ENCODE measurements at places on chromosomes 7 and 10.
A peak's percentile ranks its signal among the peaks of the same experiment; 100 is the strongest.

DNA sequence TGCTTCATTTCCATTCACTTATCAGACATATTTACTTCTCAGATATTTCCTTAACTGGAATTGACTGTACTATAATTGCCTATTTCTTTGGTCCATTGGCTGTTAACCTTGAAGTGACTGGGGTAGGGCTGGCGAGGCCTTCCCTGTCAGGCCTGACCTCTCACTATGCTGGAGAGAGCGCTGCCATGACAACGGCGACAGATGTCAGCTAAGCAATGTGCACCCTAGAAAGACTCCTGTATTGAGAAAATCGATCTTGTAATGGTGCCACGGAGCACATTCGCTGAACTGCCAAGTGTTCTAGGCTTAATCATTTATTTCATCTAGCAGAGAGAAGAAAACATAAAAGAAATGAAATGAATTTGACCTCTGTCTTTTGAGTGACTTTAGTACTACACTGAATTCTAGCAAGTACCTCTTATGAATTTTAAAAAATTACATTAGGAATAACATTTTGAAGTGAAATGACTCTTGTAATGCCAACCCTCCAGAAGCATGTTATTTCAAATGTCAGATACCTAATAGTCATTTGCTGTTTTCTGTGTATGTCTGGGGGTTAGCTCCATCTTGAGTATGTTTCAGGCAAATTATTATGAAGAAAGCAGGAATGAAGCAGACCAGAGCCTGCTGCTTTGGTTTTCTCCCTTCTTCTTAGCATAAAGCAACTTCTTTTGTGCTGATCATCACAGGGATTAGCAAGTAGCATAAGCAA lies 148.0 kb downstream of the SNX10 start:
- no peaks in the 10 kb centered on the region for H3K4me1 ChIP-seq
- H3K27ac ChIP-seq = no peak overlapping the region
- H3K36me3 ChIP-seq = no peaks in the 10 kb centered on the region
- H3K27me3 ChIP-seq = peaks cover 37% of the 10 kb centered on the region
- DNase-seq = no peak

DNA sequence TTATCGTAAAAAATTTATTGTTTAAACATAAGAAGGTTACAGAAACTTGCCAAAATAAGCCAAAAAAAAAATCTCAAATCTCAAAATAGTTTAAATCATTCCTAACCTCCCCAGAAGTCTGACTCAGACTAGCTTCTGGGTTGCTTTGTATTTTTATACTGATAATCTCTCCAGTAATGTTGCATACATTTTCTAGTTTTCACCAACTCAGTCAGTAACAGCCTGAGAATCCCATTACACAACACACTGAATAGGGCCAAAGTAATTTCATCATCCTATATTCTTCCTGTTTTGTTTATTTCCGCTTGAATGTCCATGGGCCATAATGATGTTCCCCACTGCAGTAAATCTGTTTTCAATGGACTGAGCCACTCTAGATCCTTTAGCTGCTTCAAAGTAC lies 478.5 kb downstream of the GPAM start:
- H3K27ac ChIP-seq = no peak overlapping the region
- no peaks in the 10 kb centered on the region for H3K27me3 ChIP-seq
- H3K4me3 ChIP-seq = no peak overlapping the region
- no peaks in the 10 kb centered on the region for H3K4me1 ChIP-seq

GRCh38 chr7:80806663-80807062 lies 112.2 kb downstream of the SEMA3C start:
- H3K36me3 ChIP-seq = no peaks in the 10 kb centered on the region
- no peaks in the 10 kb centered on the region for H3K4me1 ChIP-seq
- no peak overlapping the region for H3K4me3 ChIP-seq

DNA sequence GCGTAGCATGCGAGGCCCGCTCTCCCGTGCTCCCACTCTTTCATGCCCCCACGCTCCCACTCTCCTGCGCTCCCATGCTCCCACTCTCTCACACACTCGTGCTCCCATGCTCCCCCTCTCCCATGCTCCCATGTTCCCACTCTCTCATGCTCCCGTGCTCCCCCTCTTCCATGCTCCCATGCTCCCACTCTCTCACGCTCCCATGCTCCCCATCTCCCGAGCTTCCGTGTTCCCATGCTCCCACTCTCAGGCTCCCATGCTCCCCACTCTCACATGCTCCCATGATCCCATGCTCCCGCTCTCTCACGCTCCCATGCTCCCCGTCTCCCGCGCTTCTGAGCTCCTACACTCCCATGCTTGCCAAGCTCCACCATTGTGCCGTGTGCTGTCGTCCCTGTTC lies 84.4 kb upstream of the ANLN start:
- H3K27me3 ChIP-seq = no peaks in the 10 kb centered on the region
- H3K36me3 ChIP-seq = no peaks in the 10 kb centered on the region
- DNase-seq = peak; percentile 26
- H3K4me3 ChIP-seq = no peak overlapping the region
- H3K27ac ChIP-seq = no peak overlapping the region

- H3K27me3 ChIP-seq = no peaks in the 10 kb centered on the region
- H3K27ac ChIP-seq = no peak overlapping the region
- no peak for DNase-seq
- H3K4me3 ChIP-seq = no peak overlapping the region
These were observed 24.6 kb downstream of the CACNB2 start for GRCh38 chr10:18164748-18165361.

DNA sequence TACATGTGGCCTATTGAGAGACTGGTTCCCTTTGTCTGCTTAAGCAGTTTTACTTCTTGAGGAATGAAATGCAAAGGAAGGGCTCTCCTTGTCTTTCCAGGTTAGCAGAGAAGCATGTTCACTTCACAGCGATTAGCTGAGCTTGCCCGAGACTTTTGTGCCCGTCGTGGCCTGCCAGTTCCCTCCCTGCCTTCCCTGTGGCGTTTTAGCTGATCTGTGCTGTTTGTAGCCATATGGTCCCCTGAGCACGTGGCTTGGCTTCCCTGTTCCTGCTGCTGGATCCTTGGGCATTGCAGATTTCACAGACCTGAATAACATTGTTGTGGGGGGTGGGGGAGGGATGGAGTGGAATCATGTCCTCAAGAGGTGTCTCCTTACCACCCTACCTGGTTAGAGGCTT lies 61.8 kb downstream of the SND1 start:
- H3K27ac ChIP-seq = no peak overlapping the region
- peaks cover 10% of the 10 kb centered on the region for H3K4me1 ChIP-seq
- peaks cover 71% of the 10 kb centered on the region for H3K36me3 ChIP-seq
- DNase-seq = no peak
- no peak overlapping the region for H3K4me3 ChIP-seq

DNA sequence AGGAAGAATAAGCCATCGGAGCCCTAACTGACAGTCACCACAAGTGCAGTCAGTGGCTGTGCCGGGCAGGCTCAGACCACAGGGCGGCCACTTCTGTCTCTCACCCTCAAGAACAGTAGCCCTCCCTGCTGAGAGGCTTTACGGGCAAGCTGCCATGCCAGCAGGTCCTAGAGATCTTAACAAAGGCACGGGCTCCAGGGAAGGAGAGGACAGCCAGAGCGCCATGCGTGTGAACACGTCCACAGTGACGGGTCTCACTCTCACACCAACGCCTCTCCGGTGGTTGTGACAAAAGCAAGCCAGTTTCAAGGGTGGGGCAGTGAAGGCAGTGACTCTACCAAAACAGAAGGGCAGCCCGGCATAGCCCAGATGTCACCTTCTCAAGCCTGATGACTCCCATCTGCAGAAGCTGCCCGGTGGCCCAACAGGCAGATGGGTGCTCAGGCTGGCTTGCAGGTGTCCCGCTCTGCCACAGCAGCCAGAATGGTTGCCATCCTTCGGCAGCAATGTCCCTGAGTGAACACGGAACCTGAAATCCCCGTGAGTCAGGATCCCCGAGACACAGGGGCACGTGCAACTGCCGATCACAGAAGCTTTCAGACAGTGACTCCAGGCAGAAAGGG lies 102.0 kb downstream of the FAM53B start:
- no peak for DNase-seq
- H3K27ac ChIP-seq = no peak overlapping the region
- peaks cover 6% of the 10 kb centered on the region for H3K36me3 ChIP-seq
- H3K4me3 ChIP-seq = no peak overlapping the region

- H3K36me3 ChIP-seq = peaks cover 2% of the 10 kb centered on the region
- H3K4me3 ChIP-seq = no peak overlapping the region
- H3K27ac ChIP-seq = no peak overlapping the region
- no peaks in the 10 kb centered on the region for H3K4me1 ChIP-seq
These were observed 85.3 kb upstream of the RPA3 start for GRCh38 chr7:7803715-7804178.

DNA sequence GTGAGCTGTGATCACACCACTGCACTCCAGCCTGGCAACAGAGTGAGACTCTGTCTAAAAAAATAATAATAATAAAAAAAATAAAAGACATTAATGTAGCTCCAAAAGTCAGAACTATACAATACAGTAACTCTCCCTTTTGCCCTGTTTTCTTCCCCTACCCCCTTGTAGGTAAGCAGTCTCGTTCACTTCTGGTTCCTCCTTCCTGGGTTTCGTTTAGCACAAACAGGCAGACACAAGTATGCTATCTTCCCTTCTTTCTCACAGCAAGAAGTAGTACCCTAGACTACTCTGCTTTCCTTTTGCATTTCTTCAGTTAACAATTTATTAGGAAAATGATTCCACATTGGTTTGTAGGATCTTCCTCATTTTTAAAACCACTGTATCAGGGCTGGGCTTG lies 33.1 kb downstream of the PDSS1 start:
- H3K27me3 ChIP-seq = no peaks in the 10 kb centered on the region
- no peak overlapping the region for H3K27ac ChIP-seq
- DNase-seq = no peak
- H3K4me1 ChIP-seq = peaks cover 12% of the 10 kb centered on the region
- peaks cover 42% of the 10 kb centered on the region for H3K36me3 ChIP-seq
- no peak overlapping the region for H3K4me3 ChIP-seq

- H3K27ac ChIP-seq = no peak overlapping the region
- no peaks in the 10 kb centered on the region for H3K4me1 ChIP-seq
- no peaks in the 10 kb centered on the region for H3K27me3 ChIP-seq
- no peaks in the 10 kb centered on the region for H3K36me3 ChIP-seq
These were observed 220.9 kb downstream of the BUB3 start for GRCh38 chr10:123375097-123375496.

DNA sequence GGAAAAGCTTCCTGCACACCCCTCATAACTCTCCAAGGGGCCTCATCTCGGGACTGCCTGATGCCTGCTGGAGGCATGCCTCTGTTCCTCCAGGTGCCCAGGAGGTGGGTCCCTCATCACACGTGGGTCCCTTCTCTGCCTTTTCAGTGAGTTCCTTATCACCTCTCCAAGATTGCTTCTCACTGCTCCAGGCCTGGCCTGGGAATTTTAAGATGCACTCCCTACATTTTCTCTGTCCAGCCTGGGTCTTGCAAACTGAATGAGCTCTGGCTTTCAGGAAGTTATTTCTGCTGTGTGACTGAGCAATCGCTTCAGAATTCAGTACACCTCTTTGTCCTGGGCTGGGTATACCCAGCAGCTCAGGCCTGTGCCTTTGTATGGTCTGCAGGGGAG lies 43.8 kb downstream of the LRRC18 start:
- DNase-seq = no peak
- H3K27ac ChIP-seq = no peak overlapping the region

DNA sequence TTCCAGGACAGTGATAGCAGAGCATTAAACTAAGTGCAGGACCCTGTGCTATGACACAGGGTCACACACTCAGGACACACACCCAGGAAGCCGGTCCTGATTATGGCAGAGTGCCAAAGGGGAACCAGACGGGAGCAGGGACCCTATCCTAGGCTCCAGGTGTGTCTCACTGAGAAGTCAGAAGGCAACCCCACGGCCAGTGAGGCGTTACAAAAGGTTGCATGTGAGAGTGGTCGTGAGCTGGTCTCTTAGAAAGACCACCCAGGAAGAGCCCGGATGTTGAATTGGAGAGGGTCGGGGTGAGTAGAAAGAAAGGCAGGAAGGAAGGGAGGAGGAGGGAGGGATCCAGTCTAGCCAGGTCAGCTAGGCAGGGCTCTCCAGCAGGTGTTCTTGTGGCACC lies 31.0 kb downstream of the FRMPD2 start:
- H3K4me1 ChIP-seq = no peaks in the 10 kb centered on the region
- DNase-seq = peak; percentile 16

DNA sequence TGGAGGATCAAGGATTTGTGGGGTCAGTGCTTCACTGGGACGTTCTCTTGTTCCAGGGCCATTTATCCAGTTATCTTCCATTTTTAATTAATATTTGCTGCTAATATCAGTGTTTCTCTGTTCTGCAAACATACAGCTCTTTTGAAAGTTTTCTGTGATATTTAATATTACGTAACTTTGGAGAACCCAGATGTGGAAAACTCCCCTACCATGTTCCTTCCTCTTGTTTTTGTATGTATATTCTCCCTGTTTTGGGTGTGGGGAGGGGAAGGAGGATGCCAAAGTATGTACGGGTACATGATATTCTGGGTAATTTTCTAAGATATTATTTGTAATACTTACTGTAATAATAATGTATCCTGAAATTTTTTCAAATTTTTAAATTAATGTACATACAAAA lies 55.9 kb downstream of the MYO3A start:
- H3K27ac ChIP-seq = no peak overlapping the region
- H3K4me3 ChIP-seq = no peak overlapping the region
- no peak for DNase-seq

- H3K27me3 ChIP-seq = no peaks in the 10 kb centered on the region
- DNase-seq = peak; percentile 93
- peaks cover 23% of the 10 kb centered on the region for H3K36me3 ChIP-seq
- peaks cover 33% of the 10 kb centered on the region for H3K4me1 ChIP-seq
- H3K4me3 ChIP-seq = peak overlapping the region; percentile 81
These were observed 10.9 kb downstream of the LIMK1 start for GRCh38 chr7:74094224-74095101.

- no peaks in the 10 kb centered on the region for H3K27me3 ChIP-seq
- H3K36me3 ChIP-seq = no peaks in the 10 kb centered on the region
- DNase-seq = no peak
- H3K27ac ChIP-seq = no peak overlapping the region
These were observed 29.6 kb downstream of the POR start for GRCh38 chr7:75944507-75944906.

- no peak for DNase-seq
- peaks cover 55% of the 10 kb centered on the region for H3K27me3 ChIP-seq
- no peak overlapping the region for H3K27ac ChIP-seq
These were observed 253.1 kb upstream of the PITRM1 start for GRCh38 chr10:3425716-3426115.

- no peak for DNase-seq
- H3K27ac ChIP-seq = no peak overlapping the region
- H3K36me3 ChIP-seq = no peaks in the 10 kb centered on the region
These were observed 128.1 kb downstream of the NT5C2 start for GRCh38 chr10:103064956-103065355.

- no peaks in the 10 kb centered on the region for H3K27me3 ChIP-seq
- H3K4me3 ChIP-seq = no peak overlapping the region
- peaks cover 8% of the 10 kb centered on the region for H3K4me1 ChIP-seq
- peaks cover 25% of the 10 kb centered on the region for H3K36me3 ChIP-seq
- no peak for DNase-seq
- no peak overlapping the region for H3K27ac ChIP-seq
These were observed 85.6 kb downstream of the ZEB1 start for GRCh38 chr10:31404640-31405039.

Measured in activated CD8-positive, alpha-beta memory T cell treated with anti-CD3 and anti-CD28 coated beads, Interleukin-2, amount 10 ng/mL, durations not matched to agents 7 days and 5 days (primary cell).